8988T (cell line): ENCODE measurements at places on chromosomes 1 and 21.

DNA sequence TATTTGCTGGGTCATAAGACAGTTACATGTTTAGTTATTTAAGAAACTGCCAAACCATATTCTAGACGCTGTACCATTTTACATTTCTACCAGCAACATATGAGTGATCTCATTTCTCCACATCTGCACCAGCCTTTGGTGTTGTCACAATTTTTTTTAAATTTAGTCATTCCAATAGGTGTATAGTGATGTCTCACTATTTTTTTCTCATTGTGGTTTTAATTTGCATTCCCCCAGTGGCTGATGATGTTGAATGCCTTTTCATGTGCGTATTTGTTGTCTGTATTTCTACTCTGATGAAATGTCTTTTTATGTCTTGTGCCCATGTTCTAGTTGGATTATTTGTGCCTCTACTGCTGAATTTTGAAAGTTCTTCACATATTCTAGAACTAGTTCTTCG is 38.4 kb downstream of the NFASC start:
- no peak for DNase-seq

GRCh38 chr1:189752461-189752995 is 725.1 kb downstream of the BRINP3 start:
- DNase-seq, result no peak

- DNase-seq, result no peak
Measured at GRCh38 chr1:42999308-42999707, 40.6 kb upstream of the SLC2A1 start.

- peak; percentile 13 for DNase-seq
Measured at GRCh38 chr21:33761441-33762036, 119.2 kb downstream of the ITSN1 start.

GRCh38 chr1:167705250-167705649 is 16.5 kb upstream of the MPZL1 start:
- no peak for DNase-seq

- no peak for DNase-seq
Measured at GRCh38 chr1:117697220-117697781, 91.5 kb downstream of the TENT5C start.

- no peak for DNase-seq
Measured at GRCh38 chr1:30856260-30856790, 52.2 kb downstream of the SDC3 start.

DNA sequence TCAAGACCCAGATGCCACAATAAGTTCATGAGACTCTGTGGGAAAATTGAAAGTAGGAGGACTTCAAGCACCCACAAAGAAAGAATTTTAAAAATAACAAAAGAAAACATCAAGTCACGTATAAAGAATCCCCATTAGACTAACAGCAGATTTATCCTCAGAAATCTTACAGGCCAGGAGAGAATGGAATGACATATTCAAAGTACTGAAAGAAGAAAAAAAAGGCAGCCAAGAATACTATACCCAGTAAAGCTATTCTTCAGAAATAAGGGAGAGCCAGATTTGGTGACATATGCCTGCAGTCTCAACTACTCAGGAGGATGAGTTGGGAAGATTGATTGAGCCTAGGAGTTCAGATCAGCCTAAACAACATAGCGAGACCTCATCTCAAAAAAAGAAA is 84.3 kb upstream of the CD53 start:
- no peak for DNase-seq

GRCh38 chr1:168550971-168551370 is 7.2 kb upstream of the XCL2 start:
- no peak for DNase-seq
